ENCODE measurements at places on chromosomes 16 and 17.

DNA sequence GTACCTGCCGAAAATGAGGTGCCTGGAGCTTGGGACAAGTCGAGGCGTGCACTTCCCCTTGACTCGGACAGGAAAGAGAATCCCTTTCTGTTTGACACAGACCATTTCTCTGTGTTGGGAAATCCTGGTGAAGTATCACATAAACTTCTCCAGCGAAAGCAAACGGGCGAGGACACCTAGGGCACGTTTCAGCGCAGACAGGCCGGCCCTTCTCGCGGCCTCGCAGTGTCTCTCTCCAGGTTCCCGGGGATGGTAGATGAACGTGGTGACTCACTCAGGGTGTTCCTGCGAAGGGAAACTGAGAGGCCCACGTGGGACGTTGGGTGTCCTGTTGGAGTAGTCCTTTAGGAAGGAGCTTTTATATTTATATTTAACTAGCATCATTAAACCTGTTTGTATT lies 36.3 kb upstream of the ZNF750 start:
- DNase-seq: no peak

- no peak for DNase-seq
Observed at GRCh38 chr17:82314727-82315605, 2.4 kb downstream of the CD7 start.

- DNase-seq: no peak
Observed at GRCh38 chr17:77002103-77003045, 134.2 kb downstream of the MGAT5B start.

DNA sequence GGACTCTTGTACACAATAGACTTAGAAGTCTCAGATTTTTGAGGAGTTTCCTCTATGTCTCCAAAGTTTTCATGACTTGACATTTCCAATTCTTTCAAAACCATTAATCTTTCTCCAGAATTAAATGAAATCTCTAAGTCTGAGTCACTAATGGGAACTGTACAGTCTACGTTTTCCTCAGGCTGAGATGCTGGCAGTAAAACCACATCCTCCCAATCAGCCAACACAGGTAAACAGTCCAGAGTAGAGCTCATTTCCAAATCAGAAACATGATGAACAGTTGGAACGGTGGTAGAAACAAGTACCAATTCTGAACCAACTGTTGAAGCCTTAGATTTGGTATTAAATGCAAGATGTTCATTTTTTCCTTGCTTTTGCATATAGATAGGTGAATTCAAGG lies 7.9 kb downstream of the ERI2 start:
- no peak for DNase-seq

GRCh38 chr16:73707863-73708262 lies 588.8 kb upstream of the PSMD7 start:
- DNase-seq: no peak

DNA sequence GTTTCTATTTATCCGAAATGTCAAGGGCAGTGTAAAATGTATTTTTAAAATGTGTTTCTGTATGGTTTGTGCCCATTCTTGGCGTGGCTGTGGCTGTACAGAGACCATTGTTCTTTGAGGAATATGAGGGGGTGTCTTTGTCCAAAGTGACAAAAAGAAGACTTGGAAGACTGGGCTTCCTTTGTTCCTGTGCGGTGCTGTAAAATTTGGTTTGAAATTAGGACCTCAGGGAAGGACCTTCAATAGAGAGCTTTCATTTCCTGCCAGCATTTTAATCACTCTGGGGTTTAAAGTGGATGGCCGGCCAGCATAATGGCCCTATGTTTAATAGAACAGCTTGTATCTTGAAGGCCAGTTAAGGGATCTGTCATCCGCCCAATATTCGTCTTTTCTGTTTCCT lies 190.1 kb upstream of the TBX2 start:
- no peak for DNase-seq

DNA sequence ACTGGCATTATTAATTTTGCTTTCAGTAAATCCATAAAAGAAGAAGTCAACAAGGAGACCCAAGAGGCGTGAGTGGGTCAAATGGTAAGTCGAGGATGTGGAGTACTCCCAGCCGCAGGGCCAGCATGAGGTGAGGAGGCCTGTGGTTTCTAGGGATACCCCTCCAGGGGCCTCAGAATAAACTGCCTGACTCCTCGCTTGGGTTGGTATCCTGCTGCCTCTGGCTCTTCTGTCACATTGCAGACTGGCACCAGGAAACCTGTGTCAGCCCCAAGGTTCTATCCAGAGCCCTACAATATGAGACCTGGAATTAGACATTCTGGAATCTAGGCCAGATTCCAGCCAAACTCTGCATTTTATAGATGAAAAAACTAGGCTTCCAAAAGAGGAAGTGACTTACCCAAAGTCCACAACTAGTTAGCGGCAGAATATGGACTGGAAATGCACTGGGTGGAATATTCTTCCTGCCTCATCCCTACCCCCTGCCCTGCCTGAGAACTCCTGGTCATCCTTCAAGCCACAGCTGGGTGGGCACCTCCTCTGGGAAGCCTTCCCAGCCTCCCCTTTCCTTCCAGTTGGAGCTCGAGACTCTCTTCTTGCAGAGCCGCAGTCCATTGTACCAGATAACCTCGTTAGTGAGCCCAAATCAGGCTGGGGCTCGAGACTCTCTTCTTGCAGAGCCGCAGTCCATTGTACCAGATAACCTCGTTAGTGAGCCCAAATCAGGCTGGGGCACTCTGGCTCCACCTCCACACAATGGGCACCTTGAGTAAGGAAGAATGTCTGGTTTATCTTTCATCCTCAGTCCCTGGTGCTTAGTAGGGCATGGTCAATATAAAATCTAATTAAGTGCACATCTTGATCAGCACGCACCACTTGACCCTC lies 22.6 kb downstream of the C17orf67 start:
- DNase-seq: no peak

- DNase-seq: no peak
Observed at GRCh38 chr17:66423056-66423955, 120.9 kb downstream of the PRKCA start.

- no peak for DNase-seq
Observed at GRCh38 chr17:80970044-80970761, 21.4 kb upstream of the CHMP6 start.

DNA sequence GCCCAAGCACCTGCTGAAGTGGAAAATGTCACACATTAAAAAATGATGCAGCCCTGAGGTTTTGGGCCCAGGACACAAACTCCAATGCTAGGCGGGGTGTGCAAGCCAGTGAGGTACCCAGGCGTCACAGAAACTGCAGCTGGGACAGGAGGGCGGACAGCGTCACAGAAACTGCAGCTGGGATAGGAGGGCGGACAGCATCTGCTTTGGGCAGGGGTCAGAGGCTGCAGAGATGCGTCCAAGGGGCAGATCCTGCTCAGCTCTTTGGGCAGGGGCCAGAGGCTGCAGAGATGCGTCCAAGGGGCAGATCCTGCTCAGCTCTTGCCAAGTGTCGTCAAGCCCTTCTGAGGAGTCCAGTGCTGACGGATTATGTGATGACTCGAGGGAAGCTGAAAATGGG lies 43.9 kb upstream of the RCVRN start:
- DNase-seq: no peak
